Left kidney (tissue), 8 donors: ENCODE measurements at places on chromosomes 1 and 21. TPM values are rescaled to one million over a fixed set of nuclear protein-coding genes. Genes with fewer than 3 reads are reported as not detected.

EFNA3 gene
- polyA plus RNA-seq = 6.1 TPM

SLC30A10 gene
- polyA plus RNA-seq = 0.23 TPM

ZBTB8A gene
- polyA plus RNA-seq = 21.9 TPM

NHLH1 gene
- polyA plus RNA-seq = 0.22 TPM

ACTA1 gene
- polyA plus RNA-seq = 1.9 TPM

CNTN2 gene
- 0.95 TPM for polyA plus RNA-seq

HSD3B2 gene
- 3.0 TPM for polyA plus RNA-seq

BATF3 gene
- 0.88 TPM for polyA plus RNA-seq

LMX1A gene
- not detected for polyA plus RNA-seq

OR2L2 gene
- polyA plus RNA-seq = 0.13 TPM

CFHR4 gene
- not detected for polyA plus RNA-seq

KRTAP13-2 gene
- polyA plus RNA-seq = not detected

GCSAML gene
- 0.28 TPM for polyA plus RNA-seq

TRIM46 gene
- 4.4 TPM for polyA plus RNA-seq

ANKRD65 gene
- polyA plus RNA-seq = 8.5 TPM

LRRC71 gene
- 0.83 TPM for polyA plus RNA-seq

GNPAT gene
- polyA plus RNA-seq = 82.2 TPM

S100A2 gene
- polyA plus RNA-seq = 3.9 TPM

RHBG gene
- polyA plus RNA-seq = 16.0 TPM

TNFAIP8L2 gene
- polyA plus RNA-seq = 1.6 TPM

COL18A1 gene
- 104 TPM for polyA plus RNA-seq

CELA3B gene
- 0.38 TPM for polyA plus RNA-seq

AMY1B gene
- not detected for polyA plus RNA-seq

SPRR4 gene
- not detected for polyA plus RNA-seq

OR2T35 gene
- not detected for polyA plus RNA-seq

AUNIP gene
- polyA plus RNA-seq = 3.4 TPM

OR2L5 gene
- polyA plus RNA-seq = not detected

ETNK2 gene
- 26.8 TPM for polyA plus RNA-seq

OR2T33 gene
- not detected for polyA plus RNA-seq

KRTAP12-3 gene
- polyA plus RNA-seq = not detected

CAPN8 gene
- 2.3 TPM for polyA plus RNA-seq

ST6GALNAC3 gene
- polyA plus RNA-seq = 86.1 TPM

EVI5 gene
- polyA plus RNA-seq = 24.3 TPM

ZFP69 gene
- 10.0 TPM for polyA plus RNA-seq

PRRX1 gene
- polyA plus RNA-seq = 1.4 TPM

ERVH48-1 gene
- polyA plus RNA-seq = 1.3 TPM

HFM1 gene
- 11.0 TPM for polyA plus RNA-seq

GNAT2 gene
- not detected for polyA plus RNA-seq

TMPRSS3 gene
- polyA plus RNA-seq = 1.7 TPM

GIPC2 gene
- 21.6 TPM for polyA plus RNA-seq

CADM3 gene
- polyA plus RNA-seq = 0.20 TPM

ZFP69B gene
- 7.8 TPM for polyA plus RNA-seq
